Progenitor cell of endocrine pancreas (in vitro differentiated cells): ENCODE measurements at places on chromosomes 5 and 9. TPM values are rescaled to one million over a fixed set of nuclear protein-coding genes. Genes with fewer than 3 reads are reported as not detected.

The MARCHF11 gene
- total RNA-seq: not detected in 2 replicates

The KCNV2 gene
- not detected in 2 replicates for total RNA-seq

The FOXD4 gene
- 0.50 and 0.58 TPM in 2 replicates for total RNA-seq

The CDC20B gene
- total RNA-seq: not detected in 2 replicates

The C5orf58 gene
- not detected in 2 replicates for total RNA-seq

The CYLC2 gene
- total RNA-seq: not detected in 2 replicates

The LEAP2 gene
- total RNA-seq: 1.7 and 2.0 TPM in 2 replicates

- DNase-seq: no peak
These were observed 3.7 kb downstream of the ANGPTL2 start for GRCh38 chr9:127118597-127119319.

DNA sequence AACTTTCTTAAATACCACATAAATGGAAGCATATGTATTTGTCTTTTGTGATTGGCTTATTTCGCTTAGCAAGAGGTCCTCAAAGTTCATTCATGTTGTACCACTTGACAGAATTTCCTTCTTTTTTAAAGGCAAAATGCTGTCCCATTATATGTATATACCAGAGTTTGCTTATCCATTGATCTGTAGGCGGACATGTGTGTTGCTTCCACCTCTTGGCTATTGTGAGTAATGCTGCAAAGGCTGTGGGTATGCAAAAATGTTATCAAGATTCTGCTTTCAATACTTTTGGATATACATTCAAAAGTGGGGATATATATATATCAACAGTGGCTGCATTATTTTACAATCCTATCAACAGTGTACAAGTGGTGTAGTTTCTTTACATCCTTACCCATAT, 271.0 kb downstream of the PRR16 start:
- no peak for DNase-seq

GRCh38 chr5:173042763-173043107, 13.4 kb upstream of the CREBRF start:
- DNase-seq: no peak

DNA sequence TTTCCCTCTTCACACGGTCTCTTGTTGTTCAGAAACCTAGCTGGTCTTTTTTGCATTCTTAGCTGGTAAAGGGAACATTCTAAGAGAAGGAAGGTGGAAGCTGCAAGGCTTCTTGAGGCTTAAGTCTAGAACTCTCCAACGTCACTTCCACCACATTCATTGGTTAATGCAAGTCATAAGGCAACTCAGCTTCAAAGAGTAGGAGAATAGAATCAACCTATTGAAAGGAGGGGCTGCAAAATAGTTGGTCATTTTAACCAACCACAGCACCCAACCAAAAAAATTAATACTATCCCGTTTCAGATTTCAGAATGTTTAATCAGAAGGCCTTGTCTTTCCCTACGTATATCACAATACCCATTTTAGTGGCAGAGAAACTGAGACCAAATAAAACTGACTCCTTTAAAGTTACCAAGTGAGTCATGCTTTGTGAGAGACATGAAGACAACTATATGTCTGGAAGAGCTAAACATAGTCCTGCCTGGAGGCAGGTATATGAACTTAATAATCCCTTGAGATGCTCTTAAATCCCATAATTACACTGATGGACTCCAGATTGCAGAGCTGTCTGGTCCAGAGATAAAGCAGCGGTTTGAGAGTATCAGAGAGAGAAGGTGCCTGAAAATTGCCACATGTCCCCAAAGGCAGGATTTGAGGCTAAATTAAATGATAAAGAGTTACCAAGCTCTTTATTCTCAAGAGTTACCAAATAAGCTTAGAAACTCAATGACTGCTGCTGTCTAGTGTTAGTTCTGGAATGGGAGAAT, 14.4 kb downstream of the DOCK8 start:
- no peak for DNase-seq

DNA sequence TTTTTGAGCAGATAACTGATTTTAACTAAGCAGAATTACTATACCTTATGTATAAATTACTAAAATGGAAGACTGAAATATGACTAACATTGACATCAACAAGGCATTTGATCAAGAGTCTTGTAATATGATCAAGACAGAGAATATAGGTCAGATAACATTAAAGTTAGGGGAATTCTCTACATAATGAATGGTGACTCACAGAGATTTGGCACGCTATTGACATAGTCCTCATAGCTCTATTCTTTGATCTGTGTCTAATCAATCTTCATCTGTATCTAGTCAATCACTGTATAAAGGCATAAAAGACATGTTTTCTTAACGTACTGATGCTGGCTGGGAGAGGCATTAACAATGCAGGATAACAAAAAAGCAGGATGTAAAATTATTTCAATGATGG, 17.4 kb downstream of the ABITRAM start:
- no peak for DNase-seq

GRCh38 chr5:171639205-171639621, 146.4 kb upstream of the SMIM23 start:
- no peak for DNase-seq

- DNase-seq: no peak
These were observed 382.4 kb downstream of the TMEM167A start for GRCh38 chr5:82694711-82695285.

- DNase-seq: no peak
These were observed 1.5 kb upstream of the RMND5B start for GRCh38 chr5:178129296-178129695.

DNA sequence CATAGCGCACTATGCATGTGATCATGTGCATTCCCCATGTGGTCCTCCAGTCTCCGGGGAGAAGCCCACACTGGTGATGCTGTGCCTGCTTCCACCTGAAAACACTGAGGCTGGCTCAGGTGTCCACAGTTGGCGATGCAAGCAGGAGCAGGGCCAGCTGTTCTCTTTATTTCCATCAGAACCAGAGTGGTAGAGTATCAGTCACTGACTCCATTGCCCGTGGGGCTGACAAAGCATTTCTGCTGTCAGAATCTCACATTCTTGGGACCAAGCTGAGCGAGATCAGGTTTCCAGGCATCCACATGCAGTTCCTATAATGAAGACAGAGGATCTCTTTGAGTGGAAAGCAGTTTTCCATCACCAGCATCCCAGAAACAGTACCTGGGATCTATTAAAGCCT, 52.5 kb downstream of the GADD45G start:
- DNase-seq: no peak

DNA sequence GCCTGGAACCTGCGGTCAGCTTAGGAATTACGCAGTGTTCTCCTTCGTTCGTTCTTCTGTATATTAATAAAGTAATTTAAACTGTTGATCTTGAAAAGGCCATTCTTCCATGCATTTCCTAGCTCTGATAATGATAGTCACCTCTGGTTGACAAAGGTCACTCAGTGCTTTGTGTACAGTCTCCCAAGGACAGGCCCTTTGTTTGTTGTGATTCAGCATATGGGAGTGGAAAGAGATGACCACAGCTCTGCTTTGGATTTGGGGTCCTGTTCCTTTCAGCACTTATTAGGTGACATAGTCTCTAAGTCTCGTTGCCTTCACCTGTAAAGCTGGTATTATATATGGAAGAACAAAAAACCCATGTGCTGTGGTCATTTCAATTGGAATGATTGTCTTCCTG, 39.6 kb downstream of the RAD23B start:
- no peak for DNase-seq

- DNase-seq: no peak
These were observed 213.3 kb downstream of the IRX2 start for GRCh38 chr5:2538169-2538568.

GRCh38 chr5:160491438-160491837, 69.8 kb downstream of the PTTG1 start:
- DNase-seq: no peak

GRCh38 chr5:79845448-79846197, 145.4 kb downstream of the MTX3 start:
- DNase-seq: no peak

- no peak for DNase-seq
These were observed 98.8 kb downstream of the GCNT1 start for GRCh38 chr9:76557674-76558225.

DNA sequence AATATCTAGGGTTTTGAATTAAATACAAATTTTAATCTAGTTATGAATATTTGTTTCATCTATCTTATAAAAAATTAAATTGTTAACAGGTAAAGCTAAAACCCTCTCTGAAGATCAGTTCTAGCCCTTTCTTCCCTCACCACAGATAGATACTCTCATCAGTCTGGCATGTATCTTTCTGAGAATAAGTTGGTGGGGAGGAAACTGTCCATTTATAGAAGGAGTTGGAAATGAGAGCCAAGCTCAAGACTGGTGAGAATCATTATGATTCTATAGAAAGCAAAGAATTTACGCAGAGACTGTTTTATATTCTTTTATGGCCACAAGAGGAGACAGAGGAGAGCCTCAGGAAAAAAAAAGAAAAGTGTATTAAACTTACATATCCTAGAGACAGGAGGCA, 59.0 kb downstream of the STARD4 start:
- no peak for DNase-seq

DNA sequence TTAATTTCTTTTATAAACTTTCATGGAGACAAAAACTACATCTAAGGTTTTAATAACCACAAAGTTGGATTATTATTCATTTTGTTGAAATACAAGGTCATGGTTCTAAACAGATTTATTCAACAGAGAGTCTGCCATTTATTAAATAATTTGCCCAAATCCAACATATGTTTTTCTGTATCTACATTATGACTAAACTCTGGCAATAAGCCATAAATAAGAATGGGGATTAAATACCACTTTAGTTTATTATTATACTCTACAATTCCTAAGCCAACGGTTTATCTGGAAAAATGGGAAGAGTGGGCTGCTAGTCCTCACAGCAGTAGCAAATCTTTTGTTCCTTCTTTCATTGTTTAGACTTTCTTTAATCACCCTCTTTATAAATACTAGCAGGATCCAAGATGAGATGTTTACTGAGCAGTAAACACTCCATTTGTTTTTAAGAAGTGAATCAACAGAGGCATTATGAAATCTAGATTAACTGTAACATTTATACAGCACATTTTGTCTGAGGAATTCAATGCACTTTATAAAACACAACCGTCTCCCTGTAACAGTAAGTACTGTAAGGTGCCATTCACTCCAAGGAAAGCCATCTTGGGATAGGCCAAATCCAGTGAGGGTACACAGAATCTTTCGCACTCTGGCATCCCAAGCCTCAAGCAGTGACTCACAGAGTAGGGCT, 89.7 kb downstream of the DROSHA start:
- DNase-seq: no peak
